ENCODE measurements at places on chromosomes 5 and 9.

GRCh38 chr9:121703014-121703734, 51.7 kb downstream of the DAB2IP start:
- no peak for DNase-seq

- DNase-seq: no peak
These were observed 115.2 kb downstream of the CWC27 start for GRCh38 chr5:64883912-64884311.

- DNase-seq: no peak
These were observed 32.8 kb upstream of the LAMC3 start for GRCh38 chr9:130975932-130976841.

DNA sequence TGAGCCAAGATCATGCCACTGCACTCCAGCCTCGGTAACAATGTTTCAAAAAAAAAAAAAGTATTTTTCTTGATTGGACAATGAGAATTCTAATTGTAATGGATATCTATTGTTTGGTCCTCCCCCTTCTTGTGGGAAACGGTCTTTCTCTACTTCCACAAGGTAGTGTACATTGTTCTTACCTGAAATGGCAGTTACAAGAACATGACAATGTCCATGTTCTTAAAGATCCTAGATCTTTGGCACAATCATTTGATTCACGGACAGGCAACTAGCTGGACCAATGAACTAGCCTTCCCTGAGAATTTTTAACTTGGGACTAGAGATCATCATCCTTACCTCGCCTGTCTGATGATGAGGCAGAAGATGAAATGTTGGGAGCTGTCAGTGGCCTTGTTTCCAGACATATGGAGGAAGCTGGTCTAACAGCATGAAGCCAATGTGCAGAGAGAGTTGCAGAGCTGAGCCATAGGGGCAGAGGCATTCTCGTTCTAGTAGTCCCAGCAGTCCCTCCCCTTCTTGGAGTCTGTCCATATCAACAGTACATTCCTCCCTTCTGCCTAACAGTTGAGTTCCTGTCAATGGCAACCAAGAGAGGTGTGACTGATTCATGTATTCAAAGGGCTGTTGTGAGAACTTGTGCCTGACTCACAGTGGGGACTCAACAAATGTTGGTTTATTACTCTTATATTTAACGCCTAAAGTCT, 2.1 kb upstream of the MARCHF6 start:
- no peak for DNase-seq

DNA sequence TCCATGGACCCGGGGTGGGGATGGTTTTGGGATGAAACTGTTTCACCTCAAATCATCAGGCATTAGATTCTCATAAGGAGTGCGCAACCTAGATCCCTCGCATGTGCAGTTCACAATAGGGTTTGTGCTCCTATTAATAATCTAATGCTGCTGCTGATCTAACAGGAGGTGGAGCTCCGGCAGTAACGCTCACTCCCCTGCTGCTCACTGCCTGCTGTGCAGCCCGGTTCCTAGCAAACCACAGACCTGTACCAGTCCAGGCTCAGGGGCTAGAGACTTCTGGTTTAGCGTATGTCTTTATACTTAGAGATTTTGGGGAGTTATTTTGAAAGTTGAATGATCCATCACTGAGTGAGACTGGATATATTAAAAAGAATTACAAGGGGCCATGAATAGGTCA, 50.2 kb downstream of the RICTOR start:
- no peak for DNase-seq

DNA sequence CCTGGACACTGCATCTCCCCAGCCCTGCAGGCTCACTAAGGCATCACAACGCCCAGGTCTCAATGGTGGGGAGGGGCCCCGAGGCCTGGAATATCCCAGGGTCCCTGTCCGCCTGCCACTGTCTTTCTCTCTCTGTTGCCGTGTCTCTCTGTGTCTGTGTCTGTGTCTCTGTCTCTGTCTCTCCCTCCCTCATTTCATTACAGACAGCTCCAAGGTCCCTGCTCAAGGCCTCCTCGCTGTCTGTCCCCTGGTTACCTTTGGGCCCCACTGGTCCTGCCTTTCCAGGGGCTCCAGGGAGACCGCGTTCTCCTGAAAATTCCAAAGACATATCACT, 3.2 kb downstream of the FCN1 start:
- DNase-seq: no peak

- no peak for DNase-seq
These were observed 16.0 kb upstream of the TEX48 start for GRCh38 chr9:114697951-114698351.

GRCh38 chr9:12631866-12632265, 61.3 kb upstream of the TYRP1 start:
- no peak for DNase-seq
